GM19239 (cell line): ENCODE measurements at places on chromosomes 16 and 17.

- no peak for DNase-seq
Observed at GRCh38 chr17:20967776-20968175, 75.0 kb downstream of the USP22 start.

- DNase-seq = no peak
Observed at GRCh38 chr16:71811261-71811803, 2.7 kb upstream of the AP1G1 start.

DNA sequence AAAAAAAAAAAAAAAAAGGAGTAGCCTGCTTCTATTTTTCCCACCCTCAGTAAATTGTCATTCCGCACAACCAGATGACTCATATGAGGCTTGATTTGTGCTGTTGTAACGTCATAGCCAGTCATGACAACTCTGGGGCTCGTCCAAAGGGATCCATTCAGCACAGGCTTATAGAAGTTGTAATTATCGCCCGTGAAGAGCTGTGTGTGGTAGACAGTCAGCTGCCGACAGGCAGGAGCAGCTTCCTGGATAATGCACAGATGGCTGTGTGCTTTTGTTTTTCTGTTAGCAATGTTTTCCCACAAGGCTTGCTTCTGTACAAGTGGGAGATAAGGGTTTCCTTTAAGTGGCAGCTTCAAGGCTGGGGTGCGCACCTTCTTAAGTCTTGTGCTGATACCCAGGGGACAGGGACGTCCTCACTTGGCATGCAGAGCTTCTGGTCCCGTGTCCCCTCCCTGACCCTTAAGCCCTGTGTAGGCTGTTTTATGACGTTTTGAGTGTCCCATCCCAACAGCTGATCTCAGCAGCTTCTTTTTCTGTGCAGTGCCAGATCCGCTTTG lies 26.0 kb downstream of the SNX29 start:
- DNase-seq = no peak

GRCh38 chr16:9251026-9251425 lies 159.6 kb downstream of the HAPSTR1 start:
- no peak for DNase-seq

GRCh38 chr16:3356118-3356517 lies 429 bp downstream of the OR2C1 start:
- no peak for DNase-seq

- no peak for DNase-seq
Observed at GRCh38 chr16:69840975-69841374, 78.8 kb downstream of the WWP2 start.

DNA sequence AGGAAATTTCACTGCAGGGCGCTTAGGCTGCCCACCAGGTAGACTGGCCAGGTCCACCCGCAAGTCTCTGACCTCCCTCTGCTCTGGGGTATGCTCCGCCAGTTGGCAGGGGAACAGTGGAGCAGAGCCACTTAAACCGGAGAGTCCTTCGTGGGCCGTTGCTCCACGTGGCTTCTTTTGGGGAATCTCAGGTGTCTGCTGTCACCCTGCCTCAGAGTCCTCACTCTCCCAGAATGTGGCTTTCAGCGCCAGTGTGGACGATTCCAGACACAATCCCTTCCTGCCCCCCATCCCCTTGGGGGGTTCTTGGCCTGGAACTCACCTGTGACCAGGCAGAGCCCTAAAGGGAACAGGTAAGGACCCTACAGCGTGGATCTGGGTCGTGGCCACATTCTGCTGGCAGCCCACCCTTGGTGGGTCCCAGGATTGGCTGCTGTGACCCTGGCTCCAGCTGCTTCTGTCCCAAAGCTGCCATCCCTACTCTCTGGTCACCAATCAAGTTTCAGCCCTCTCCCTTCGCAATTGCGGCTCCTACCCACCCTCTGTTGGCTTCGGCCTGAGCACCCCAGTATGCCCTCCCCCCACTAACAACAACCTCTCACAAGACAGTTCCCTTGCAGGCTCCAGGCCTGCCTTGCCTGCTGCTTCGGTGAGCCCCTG lies 22.2 kb downstream of the DHRS7C start:
- DNase-seq = no peak

- no peak for DNase-seq
Observed at GRCh38 chr17:67503184-67503583, 126.1 kb downstream of the PITPNC1 start.

DNA sequence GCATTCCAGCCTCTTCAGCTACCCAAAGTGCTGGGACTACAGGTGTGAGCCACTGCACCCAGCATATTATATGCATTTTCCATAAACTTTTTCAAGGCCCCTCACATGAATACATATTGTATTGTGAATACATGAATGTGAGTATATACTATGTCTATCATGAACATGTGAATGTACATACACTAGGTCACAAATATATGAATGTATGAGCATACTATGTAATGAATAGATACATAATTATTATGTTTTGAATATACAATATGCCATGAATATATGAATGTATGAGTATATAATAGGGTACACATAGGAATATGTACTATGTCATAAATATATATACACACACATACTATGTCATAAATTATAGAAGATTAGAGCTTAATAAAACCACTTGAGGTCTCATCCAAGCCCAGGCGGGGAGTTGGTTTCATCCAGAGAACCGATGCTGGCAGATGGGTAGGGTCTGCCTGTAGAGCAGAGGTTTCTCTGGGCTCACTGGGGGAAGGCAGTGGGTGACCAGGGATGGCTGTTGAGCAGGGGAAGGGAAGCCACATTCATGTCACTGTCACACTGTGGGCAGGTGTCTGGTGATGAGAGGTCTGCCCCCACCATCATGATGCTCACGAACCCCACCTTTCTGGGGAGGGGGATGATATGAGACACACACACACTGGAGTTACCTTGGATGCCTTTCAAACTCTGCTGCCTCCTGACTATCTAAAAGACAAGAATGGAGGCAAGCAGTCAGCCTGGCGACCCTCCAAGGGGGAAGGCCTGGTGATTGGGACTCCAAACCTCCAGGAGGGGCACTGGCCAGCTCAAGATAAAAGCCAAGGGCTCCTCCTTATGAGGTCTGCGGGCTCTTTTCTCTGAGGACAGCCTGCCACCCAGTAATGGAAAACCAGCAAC lies 7.3 kb downstream of the C16orf95 start:
- no peak for DNase-seq

GRCh38 chr17:50476545-50477315 lies 1.9 kb upstream of the RSAD1 start:
- DNase-seq = no peak

DNA sequence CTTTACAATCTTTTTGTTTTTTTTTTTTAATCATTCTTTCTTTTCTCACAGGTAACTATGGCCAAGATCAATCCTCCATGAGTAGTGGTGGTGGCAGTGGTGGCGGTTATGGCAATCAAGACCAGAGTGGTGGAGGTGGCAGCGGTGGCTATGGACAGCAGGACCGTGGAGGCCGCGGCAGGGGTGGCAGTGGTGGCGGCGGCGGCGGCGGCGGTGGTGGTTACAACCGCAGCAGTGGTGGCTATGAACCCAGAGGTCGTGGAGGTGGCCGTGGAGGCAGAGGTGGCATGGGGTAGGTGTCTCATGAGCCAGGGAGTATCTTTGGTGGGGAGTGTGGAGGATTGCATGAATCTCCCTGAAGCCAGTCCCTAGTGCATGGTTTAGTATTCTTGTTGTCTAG lies 4.9 kb downstream of the FUS start:
- no peak for DNase-seq

GRCh38 chr16:77767211-77767610 lies 21.2 kb upstream of the VAT1L start:
- DNase-seq = no peak

DNA sequence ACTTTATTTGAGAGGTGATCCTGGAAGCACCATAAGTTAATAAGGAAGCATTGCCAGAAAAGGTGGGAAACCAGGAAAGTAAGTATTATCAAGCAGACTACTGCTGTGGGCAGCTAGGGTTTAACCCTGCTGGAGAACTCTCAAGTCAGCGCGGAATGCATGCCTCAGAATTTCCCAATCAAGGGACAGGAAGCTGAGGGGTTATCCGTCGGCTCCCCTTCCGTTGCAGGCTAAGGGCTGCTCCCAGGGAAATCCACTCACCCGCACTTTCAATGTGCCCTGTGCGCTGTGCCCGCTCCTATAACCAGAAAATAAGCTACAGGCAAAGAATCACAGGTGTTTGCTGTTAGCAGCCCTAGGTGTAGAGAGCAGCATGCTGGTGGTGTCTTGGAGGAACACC lies 138.5 kb upstream of the CACNG3 start:
- DNase-seq = no peak

DNA sequence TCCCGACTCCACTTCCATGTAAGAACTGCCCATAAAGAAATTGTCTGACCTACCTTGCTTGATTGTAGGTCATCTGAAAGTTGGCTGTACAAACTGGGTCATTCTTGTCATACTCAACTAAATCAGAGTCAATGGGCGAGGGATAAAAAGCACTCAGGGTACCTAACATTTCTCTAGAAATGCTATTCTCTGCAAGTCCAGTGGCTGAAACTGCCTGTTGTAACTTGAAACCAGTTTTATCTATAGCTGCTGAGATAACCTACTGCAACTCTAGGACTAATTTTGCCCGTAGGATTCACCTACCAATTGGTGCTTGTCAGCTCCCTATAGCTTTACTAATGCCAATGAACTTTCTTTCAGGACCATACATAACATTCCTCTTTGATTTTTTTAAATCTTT lies 100.1 kb upstream of the GRIN2A start:
- DNase-seq = no peak

DNA sequence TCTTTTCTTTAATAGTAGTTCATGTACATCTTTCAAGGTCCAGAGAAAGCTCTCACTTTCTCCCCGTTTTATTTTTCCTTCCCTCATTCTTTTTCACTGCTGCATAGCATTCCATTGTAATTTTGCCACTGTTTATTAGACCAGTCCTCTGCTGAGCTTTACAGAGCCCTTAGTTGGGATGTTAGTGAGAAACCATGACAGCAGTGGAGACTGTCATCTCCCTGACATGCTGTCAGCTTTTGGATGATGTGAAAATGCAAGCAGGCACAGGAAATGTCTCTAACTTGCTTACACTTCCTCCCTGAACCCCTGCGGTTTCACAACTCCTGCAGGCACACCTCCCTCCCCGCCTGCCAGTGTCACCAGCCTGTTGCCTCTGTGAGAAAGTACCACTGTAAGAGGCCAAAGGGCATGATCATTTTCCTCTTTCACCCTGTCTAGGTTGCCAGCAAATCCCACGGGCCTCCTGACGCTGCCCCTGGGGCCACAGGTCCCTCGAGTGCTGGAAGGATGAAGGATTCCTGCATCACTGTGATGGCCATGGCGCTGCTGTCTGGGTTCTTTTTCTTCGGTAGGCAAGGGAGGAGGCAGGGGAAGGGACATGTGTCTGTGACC lies at the start of gene ITGAL:
TSS of gene ITGAL (plus strand) at position 415 of the 615 bp plus-strand sequence. CDS start at position 511, 96 bp downstream.
- peak; percentile 82 for DNase-seq

- no peak for DNase-seq
Observed at GRCh38 chr17:2211661-2212399, 91.8 kb downstream of the SMG6 start.

DNA sequence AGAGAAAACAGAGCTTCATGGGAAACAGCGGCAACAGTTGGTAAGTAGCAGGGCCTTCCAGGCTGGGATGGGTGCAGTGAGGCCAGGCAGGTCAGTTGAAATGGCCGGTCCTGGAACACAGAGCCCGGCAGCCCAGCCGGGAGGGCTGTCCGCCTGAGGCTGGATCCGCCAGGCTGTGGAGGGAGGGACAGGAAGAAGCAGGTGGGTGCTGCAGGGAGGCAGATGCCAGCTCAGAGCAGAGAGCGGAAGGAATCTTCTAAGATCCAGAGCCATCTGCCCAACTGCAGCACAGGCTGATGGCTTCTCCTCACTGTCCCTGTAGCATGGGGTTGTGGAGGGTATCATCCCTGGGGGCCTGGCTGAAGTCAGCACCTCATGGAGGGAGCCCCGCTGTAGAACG lies 599 bp downstream of the RNF112 start:
- no peak for DNase-seq

GRCh38 chr17:57708410-57708809 lies 36.7 kb downstream of the CCDC182 start:
- DNase-seq = no peak

GRCh38 chr17:5092218-5093010 lies 14.1 kb downstream of the ZFP3 start:
- DNase-seq = no peak

GRCh38 chr16:57235128-57236021 lies 9.7 kb upstream of the ARL2BP start:
- DNase-seq = no peak

GRCh38 chr17:78884148-78884825 lies 18.7 kb downstream of the CEP295NL start:
- no peak for DNase-seq

GRCh38 chr16:28494121-28494851 lies at the start of gene APOBR:
Gene APOBR, plus strand, starts transcription at chr16:28494643. Its CDS starts 39 bp downstream, at chr16:28494682.
- DNase-seq = peak; percentile 77

GRCh38 chr17:65852911-65853310 lies 291.5 kb upstream of the AXIN2 start:
- no peak for DNase-seq

GRCh38 chr17:56431736-56432135 lies 161.8 kb upstream of the NOG start:
- no peak for DNase-seq

GRCh38 chr16:20866145-20866772 lies 33.9 kb downstream of the DCUN1D3 start:
- no peak for DNase-seq

DNA sequence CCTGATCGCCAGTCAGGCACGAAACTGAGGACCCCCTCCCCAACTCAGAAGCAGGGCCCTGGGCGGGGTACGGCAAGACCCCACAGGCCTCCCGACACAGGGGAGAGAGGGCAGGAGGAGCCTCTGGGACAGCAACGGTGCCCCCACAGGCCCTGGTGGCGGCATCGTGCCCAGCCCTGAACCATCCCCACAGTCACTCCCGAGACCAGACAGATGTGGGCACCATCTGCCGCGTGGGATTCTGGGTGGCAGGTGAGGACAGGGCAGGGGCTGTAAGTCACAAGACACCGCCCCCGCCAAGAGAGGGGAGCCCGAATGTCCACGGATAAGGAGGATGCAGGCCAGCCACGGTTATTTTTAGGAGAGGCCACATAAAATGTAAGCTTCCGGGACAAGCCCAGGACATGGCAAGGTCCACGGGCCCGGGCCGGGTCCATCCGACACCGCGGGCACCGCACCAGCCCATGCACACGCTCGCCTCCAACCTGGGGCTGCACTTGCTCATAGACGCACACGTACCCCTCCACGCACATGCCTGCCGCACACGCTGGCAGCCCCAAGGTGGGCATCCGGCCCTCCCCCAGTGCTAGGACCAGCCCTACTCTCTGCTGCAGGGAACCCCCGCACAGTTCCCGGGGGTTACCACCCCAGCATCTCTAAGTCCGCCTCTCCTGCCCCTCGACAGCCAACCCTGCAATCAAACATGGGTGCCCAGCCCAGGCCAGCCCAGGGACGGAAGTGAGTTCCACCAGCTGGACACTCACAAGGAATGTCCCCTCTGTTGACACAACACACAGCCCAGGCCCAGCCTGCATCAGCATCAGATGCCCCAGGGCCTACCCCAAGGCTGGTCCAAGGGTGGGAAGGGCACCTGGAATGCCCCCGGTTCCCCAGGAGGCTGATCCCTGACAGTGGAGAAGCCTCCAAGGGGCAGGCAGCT lies 8.2 kb upstream of the PVALEF start:
- DNase-seq = no peak

- DNase-seq = no peak
Observed at GRCh38 chr16:50265260-50265659, 1.1 kb upstream of the ADCY7 start.

GRCh38 chr17:4485676-4486646 lies 12.7 kb upstream of the SPNS2 start:
- no peak for DNase-seq

GRCh38 chr16:10808850-10809249 lies 9.7 kb downstream of the TVP23A start:
- DNase-seq = no peak

- DNase-seq = no peak
Observed at GRCh38 chr17:58829172-58829637, 73.6 kb downstream of the PPM1E start.

- DNase-seq = no peak
Observed at GRCh38 chr17:59093702-59094231, 12.9 kb downstream of the TRIM37 start.
